Activated T-cell treated with anti-CD3 and anti-CD28 coated beads, Interleukin-2, amount 50 U/mL, for 72 hours (primary cell): ENCODE measurements at places on chromosomes 6 and 20.

DNA sequence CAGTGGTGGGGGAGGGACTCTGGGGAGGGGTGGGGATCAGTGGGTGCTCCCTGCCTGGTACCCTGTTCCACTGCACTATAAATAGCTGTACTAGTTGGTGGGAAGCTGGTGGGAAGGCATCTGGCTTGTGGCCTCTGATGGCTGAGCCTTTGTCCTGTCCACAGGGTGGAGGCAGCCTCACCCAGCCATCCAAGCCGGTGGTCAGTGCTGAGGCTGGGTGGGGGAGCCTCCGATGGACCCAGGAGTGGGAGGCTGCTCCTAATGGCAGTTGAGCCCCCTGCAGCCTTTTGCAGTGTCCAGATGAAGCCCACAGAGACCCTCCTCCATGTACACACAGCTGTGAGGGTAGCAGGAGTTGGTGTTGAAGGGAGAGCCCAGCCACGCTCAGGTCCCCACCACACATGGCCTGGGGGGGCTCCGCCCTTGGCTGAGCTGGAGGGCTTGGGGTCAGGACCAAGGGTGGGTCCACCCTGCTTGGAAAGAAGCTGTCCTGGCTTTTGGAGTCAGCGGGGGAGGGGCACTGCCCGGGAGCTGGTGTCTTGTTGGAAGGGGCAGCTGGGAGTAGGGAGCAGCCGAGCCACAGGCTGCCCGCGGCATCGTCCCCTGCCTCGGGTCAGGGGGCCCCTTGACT is 2.5 kb downstream of the PPDPF start:
- DNase-seq: no peak

DNA sequence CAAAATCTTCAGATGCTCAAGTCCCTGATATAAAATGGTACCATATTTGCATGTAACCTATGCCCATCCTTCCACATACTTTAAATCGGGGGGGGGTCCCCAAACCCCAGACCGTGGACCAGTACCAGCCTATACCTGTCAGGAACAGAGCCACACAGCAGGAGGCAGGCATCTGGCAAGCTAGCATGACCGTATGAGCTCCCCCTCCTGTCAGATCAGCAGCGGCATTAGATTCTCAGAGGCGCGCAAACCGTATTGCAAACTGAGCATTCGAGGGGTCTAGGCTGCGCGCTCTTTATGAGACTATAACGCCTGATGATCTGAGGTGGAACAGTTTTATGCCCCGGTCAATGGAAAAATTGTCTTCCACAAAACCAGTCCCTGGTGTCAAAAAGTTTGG is 30.7 kb downstream of the FGD2 start:
- no peak for DNase-seq

- no peak for DNase-seq
These were observed 241.3 kb downstream of the KCNQ5 start for GRCh38 chr6:72863131-72863530.

GRCh38 chr20:12989586-12990115 is 19.1 kb upstream of the SPTLC3 start:
- DNase-seq: no peak

DNA sequence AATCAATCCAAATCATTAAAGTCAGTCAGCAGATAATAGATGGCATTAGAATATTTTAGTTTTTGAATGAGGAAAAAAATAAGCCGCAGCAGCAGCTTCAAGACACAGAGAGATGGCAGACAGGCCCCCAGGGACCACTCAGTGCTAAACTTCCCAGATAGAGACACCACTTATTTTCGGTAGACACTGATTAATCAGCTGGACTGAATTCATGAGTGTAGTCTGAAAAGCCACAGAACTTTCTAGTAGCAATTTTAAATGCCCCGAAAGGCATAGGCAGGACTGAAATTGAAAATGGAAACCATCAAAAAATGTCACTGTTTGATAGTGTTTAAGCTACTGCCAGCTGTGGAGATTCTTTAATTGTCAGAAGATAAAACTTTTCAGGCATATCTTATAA is 3.1 kb upstream of the CLDN20 start:
- DNase-seq: no peak

- no peak for DNase-seq
These were observed 172.5 kb downstream of the FOXA2 start for GRCh38 chr20:22411627-22412450.
